ENCODE measurements at places on chromosomes 4 and X. TPM values are rescaled to one million over a fixed set of nuclear protein-coding genes. Genes with fewer than 3 reads are reported as not detected.

The TMEM31 gene
- not detected for total RNA-seq

The AVPR2 gene
- total RNA-seq: 1.3 TPM

The NAT8L gene
- 0.24 TPM for total RNA-seq

The KIT gene
- total RNA-seq: 10.9 TPM

The ARR3 gene
- total RNA-seq: not detected

The TACR3 gene
- not detected for total RNA-seq

The TCEAL2 gene
- 3.3 TPM for total RNA-seq

The GASK1B gene
- total RNA-seq: 56.8 TPM

The PDE5A gene
- total RNA-seq: 46.6 TPM

The MAGEB1 gene
- total RNA-seq: not detected

The ARX gene
- total RNA-seq: not detected

The GPR34 gene
- 20.6 TPM for total RNA-seq

The NDP gene
- not detected for total RNA-seq

The AR gene
- 4.3 TPM for total RNA-seq

The TXK gene
- total RNA-seq: 2.4 TPM

The WDR44 gene
- 16.3 TPM for total RNA-seq
